ENCODE measurements at places on chromosomes 7 and 10.
A peak's percentile ranks its signal among the peaks of the same experiment; 100 is the strongest.

DNA sequence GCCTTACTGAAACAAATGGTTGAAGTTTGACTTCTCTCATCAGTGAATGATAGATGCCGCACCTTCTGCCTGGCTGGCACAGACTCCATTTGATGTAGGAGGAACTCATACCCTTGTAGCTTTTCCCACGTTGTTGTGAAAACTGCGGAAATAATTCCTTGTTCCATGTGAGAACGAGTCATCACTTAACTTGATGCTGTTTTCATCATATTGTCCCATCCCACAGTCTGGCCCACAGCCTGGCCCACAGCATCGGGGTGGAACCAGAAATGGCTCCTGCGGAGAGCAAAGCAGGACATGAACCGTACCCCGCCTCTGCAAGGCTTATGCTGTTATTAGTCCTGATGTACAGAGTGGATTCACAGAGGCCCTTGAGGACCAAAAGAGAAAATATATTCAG lies 587.0 kb downstream of the SDK1 start:
- DNase-seq: no peak

DNA sequence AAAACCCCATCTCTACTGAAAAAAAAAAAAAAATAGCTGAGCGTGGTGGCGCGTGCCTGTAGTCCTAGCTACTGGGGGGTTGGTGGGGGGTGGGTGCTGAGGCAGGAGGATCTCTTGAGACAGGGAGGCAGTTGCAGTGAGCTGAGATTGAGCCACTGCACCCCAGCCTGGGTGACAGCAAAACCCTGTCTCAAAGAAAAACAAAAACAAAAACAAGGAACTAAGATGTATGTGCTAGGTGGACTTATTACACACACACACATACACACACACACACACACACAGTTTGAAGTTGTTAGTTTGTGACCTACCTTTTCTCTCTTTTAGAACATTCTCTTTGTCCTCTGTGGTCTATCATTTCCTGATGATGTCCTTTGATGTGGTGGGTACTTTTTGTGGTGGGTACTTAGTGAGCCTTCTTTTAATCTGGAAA lies 53.5 kb downstream of the EXOC6 start:
- DNase-seq: no peak

- DNase-seq: no peak
Observed at GRCh38 chr7:2487586-2488271, 11.5 kb upstream of the GRIFIN start.

DNA sequence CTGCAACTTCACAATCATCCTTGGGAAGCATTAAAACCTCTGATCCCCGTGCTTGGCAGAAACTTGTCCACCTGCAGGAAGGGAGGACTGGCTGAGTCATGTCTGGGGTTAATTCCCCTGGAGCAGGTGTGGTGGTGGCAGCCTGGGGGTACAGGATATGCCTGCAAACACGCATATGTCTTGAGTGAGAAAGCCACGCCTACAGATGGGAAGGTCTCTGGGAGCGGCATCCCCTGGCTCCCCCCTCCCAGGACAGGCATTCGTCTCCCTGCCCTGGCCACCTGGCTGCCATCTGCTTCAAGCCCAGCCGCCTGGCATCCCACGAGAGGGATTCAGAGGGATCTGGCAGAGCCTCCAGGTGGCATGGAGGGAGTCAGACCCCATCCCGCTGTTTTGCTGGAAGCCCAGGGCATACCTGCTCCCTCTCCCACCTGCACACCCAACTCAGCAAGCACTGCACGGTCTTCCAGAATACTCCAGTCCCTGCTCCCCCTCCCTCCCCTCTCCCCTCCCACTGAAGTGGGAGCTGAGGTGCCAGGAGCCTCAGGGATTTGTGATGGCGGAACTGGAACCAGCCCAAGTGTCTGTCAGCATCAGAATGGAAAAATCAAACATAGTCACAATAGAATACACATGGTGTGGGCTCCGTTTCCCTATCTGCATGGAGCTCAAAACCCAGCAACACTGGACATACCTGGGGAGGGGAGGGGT lies 61.0 kb downstream of the CAMK2B start:
- no peak for DNase-seq

GRCh38 chr10:91579329-91579985 lies 53.4 kb downstream of the PPP1R3C start:
- no peak for DNase-seq

- DNase-seq: no peak
Observed at GRCh38 chr10:128744811-128745305, 618.6 kb upstream of the MKI67 start.

GRCh38 chr7:44678471-44679179 lies 70.0 kb upstream of the ZMIZ2 start:
- DNase-seq: no peak

DNA sequence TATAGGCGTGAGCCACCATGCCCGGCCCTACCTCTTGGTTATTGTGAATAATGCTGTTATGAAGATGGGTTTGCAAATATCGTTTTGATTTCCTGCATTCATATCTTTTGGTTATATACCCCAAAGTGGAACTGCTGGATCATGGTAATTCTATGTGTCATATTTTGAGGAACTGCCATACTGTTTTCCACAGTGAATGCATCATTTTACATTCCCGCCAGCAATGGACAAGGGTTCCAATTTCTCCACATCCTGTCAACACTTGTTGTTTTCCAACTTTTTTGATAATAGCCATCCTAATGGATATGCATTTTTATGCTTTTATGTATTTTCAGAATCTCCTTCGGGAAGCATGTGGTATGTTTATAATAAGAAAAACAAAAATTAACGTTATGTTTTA lies 128.2 kb downstream of the KCNMA1 start:
- no peak for DNase-seq

GRCh38 chr7:32100407-32100907 lies 30.2 kb upstream of the PDE1C start:
- no peak for DNase-seq

- no peak for DNase-seq
Observed at GRCh38 chr7:28956608-28957063, 1.5 kb downstream of the TRIL start.

DNA sequence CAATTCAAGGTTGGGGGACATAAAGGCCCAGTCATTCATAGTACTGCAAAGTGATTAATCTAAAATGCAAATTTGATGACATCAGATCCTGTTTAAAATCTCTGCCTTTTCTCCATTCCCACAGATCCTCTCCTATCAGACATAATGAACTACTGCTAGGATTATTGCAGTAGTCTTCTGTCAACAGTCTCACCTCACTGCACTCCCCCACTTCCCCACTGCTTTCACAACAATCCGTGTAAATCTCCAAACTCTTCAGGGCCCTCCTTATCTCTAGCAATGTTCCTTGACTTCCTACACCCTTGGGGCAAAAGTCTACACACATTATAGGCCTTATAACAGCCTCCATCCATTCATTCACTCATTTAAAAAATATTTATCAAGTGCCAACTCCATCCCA lies 112.4 kb downstream of the KBTBD2 start:
- no peak for DNase-seq

- no peak for DNase-seq
Observed at GRCh38 chr7:93055543-93056107, 62.2 kb downstream of the SAMD9 start.

- no peak for DNase-seq
Observed at GRCh38 chr7:112537822-112538387, 57.1 kb downstream of the LSMEM1 start.

DNA sequence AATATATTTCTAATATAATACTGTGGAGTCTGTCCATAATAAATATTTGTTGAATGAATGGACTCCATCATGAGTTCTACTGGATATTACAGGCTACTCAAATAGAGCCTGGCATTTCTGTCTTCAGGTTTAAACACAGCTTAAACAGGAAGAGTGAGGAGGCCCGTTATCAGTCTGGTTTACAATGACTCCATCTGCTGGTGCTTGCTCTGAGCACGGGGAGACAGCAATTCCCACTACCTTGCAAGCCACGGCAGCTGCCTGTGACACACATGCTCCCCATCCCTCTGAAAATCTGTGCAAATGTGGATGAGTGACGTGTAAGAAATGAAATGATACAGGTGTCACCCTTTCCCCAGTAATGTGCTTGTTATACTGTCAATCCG lies 293.5 kb upstream of the IMMP2L start:
- no peak for DNase-seq

DNA sequence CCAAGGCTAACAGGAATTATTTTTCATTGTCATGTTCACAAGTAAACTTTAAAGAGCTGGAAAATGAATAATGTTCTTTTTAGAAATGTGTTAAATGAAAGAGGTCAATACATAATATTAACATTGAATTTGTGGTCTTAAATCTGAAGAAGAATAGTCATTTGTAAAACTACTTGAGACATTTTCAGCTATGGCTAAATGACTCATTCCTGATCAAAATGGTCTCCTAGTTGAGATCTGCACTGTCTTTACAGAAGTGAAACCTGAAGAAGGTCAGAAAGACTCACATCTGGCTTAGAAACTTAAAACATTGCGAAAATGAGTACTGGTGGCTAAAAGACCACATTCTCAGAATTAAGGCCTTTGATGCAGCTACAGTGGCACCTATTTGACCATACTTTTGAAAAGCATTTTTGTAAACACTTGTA lies 5.9 kb downstream of the PIK3CG start:
- DNase-seq: no peak

- DNase-seq: no peak
Observed at GRCh38 chr7:95921543-95921942, 149.2 kb downstream of the DYNC1I1 start.

- no peak for DNase-seq
Observed at GRCh38 chr10:16933783-16934182, 116.6 kb upstream of the RSU1 start.

- no peak for DNase-seq
Observed at GRCh38 chr7:47535035-47535703, 46.7 kb downstream of the TNS3 start.

DNA sequence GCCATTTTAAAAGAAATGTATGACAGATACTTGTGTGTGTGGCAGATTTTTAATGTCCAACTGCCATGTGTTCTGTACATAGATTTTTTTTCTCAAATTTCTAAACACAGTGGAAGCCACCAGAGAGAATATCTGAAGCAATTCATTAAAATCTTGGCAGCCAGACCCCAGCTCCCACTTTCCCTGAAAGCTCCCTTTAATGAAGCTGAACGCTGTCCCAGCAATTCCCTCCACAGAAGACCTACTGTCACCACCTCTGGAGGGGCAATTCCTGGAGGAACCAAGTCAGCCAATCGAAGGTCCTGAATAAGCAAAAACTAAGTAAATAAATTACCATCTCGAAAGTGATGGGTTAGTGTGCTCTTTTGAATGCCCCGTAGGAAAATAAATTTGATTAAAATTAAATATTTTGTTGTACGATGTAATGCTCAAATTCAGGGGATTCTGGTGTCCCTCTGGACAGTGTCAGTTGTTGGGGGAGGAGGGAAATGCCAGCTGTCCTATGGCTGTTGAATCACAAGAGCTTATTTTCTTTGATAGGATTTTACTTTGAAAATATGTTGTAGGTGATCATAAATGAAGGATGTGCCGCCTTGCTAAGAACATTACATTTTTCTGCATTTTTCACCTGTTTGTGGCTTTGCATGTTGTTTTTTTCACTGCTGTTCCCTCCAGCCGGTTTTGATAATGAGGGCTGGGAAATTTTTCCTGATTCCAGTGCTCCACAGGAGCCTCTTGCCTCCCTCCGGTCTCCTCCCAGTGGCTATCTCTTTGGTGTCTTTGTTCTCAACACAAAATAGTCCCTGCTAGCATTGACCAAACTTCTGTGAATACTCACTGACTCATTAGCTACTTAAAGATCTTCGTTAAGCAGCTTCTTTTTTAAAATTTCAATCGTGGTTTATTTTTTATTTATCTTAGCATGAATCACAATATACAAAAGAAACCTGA lies 9.2 kb upstream of the GSAP start:
- DNase-seq: no peak

GRCh38 chr10:93175490-93175889 lies 101.8 kb downstream of the CYP26A1 start:
- no peak for DNase-seq

DNA sequence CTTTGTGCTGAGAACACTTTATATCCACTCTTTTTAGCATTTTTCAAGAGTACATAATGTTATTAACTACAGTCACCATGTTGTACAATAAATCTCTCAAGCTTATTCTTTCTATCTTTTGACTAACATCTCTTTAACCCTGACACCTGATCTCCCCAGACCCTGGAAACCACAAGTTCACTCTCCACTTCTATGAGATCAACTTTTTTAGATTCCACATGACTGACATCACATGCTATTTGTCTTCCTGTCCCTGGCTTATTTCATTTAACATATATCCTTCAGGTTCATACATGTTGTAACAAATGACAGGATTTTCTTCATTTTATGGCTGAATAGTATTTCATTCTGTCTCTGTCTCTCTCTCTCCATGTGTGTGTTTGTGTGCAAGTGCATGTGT lies 15.5 kb downstream of the SLC13A1 start:
- DNase-seq: no peak

GRCh38 chr10:101889256-101890210 lies 45.9 kb upstream of the KCNIP2 start:
- peak; percentile 15 for DNase-seq

GRCh38 chr10:96377816-96378294 lies 19.1 kb upstream of the OPALIN start:
- no peak for DNase-seq

DNA sequence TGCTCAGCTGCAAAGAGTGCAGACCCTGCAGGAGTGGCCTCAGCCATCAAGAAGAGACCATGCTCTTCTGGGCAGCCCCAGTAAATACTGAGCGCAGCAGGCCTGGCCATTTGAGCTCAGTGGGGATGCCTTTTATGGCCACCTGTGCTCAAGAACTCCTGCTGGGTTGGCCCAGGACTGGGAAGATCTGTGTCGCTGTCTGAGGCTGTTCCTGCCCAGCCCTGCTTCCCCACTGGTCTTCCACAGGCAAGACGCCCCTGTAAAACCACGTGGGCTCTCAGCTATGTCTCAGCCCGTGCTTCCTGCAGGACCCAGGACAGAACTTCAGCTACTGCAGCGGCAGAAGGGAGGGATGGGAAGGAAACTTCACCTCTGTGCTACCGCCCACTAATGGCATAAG lies 10.5 kb upstream of the PPIF start:
- no peak for DNase-seq

DNA sequence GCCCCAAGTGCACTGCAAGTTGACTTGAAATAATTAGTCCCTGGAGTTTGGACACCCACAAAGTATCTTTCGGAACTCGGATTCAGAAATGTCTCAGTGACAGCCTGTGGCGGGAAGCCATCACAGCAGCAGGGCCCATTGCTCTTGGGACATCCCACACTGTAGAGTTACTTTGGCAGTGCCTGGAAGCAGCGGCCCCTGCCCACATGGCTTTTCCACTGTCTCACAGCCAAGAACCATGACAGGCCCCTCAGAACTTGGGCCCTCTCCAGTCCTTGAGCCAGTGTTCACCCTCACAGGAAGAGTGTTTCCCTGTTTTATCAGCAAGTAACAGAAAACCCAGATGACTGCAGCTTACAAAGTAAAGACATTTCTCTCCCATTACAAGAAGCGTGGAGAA lies 477.0 kb upstream of the GALNT17 start:
- DNase-seq: no peak

DNA sequence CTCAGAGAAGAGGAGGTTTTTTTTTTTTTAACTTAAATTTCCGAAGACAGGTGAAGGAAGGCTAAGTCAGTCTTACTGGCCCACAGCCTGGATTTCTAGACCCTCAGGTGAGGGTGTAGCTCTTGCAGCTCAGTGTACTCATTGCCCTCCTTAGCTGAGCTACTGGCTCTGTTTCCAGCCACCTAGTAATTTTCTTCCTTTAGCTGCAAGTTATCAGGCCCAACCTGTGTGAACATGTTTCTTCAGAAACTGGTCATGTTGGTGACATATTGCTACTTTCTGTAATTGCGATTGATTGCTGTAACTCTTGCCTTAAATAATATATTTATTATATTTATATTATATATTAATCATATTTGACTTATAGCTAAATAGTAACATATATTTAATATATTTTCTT lies 10.0 kb upstream of the TMEM229A start:
- DNase-seq: no peak

Measured in stimulated activated CD4-positive, alpha-beta T cell treated with anti-CD3 and anti-CD28 coated beads, Interleukin-1b, Interleukin-23, amount 100 ng/mL, for 1 hour (primary cell).